ENCODE measurements at places on chromosomes 11 and 22. TPM values are rescaled to one million over a fixed set of nuclear protein-coding genes. Genes with fewer than 3 reads are reported as not detected.

The CDPF1 gene
- total RNA-seq: 10.7 TPM

The ADSL gene
- total RNA-seq: 174 TPM

The HEPN1 gene
- not detected for total RNA-seq

The HBD gene
- not detected for total RNA-seq

The OR51E2 gene
- total RNA-seq: not detected

The PRG3 gene
- total RNA-seq: not detected

- H3K4me1 ChIP-seq: peaks cover 11% of the 10 kb centered on the region
- H3K27me3 ChIP-seq: peaks cover 52% of the 10 kb centered on the region
- peak; percentile 38 for DNase-seq
- H3K36me3 ChIP-seq: no peaks in the 10 kb centered on the region
- no peak within 1 kb of the TSS for H3K27ac ChIP-seq
These were observed at the start of gene CCND1 for GRCh38 chr11:69640995-69641581. Gene CCND1, plus strand, starts transcription at chr11:69641156. Its CDS starts 158 bp downstream, at chr11:69641314.

GRCh38 chr11:24163146-24163545, 333.7 kb upstream of the LUZP2 start:
- no peak for DNase-seq
- no peaks in the 10 kb centered on the region for H3K36me3 ChIP-seq
- no peaks in the 10 kb centered on the region for H3K27me3 ChIP-seq
- H3K4me3 ChIP-seq: no peak overlapping the region

GRCh38 chr11:78801161-78801884, 226.7 kb upstream of the NARS2 start:
- peaks cover 5% of the 10 kb centered on the region for H3K27me3 ChIP-seq
- H3K4me1 ChIP-seq: no peaks in the 10 kb centered on the region
- no peaks in the 10 kb centered on the region for H3K36me3 ChIP-seq
- no peak overlapping the region for H3K27ac ChIP-seq
- DNase-seq: no peak
- no peak overlapping the region for H3K4me3 ChIP-seq

GRCh38 chr11:126029805-126030204, 32.9 kb downstream of the CDON start:
- H3K27me3 ChIP-seq: peaks cover 15% of the 10 kb centered on the region
- H3K36me3 ChIP-seq: peaks cover 2% of the 10 kb centered on the region
- H3K4me3 ChIP-seq: no peak overlapping the region
- no peaks in the 10 kb centered on the region for H3K4me1 ChIP-seq

GRCh38 chr22:42794551-42795510, 62.2 kb downstream of the ARFGAP3 start:
- no peak overlapping the region for H3K4me3 ChIP-seq
- H3K4me1 ChIP-seq: no peaks in the 10 kb centered on the region
- H3K36me3 ChIP-seq: peaks cover 4% of the 10 kb centered on the region
- H3K27me3 ChIP-seq: no peaks in the 10 kb centered on the region

GRCh38 chr11:95289378-95290101, 58.5 kb upstream of the SESN3 start:
- H3K27ac ChIP-seq: no peak overlapping the region
- no peaks in the 10 kb centered on the region for H3K27me3 ChIP-seq
- H3K4me1 ChIP-seq: peaks cover under 1% of the 10 kb centered on the region

GRCh38 chr22:38782402-38783094, 11.4 kb downstream of the DNAL4 start:
- no peaks in the 10 kb centered on the region for H3K4me1 ChIP-seq
- no peak overlapping the region for H3K27ac ChIP-seq
- H3K4me3 ChIP-seq: no peak overlapping the region
- DNase-seq: no peak
- H3K36me3 ChIP-seq: no peaks in the 10 kb centered on the region

- peaks cover 55% of the 10 kb centered on the region for H3K4me1 ChIP-seq
- no peak overlapping the region for H3K27ac ChIP-seq
These were observed 57.0 kb downstream of the ETS1 start for GRCh38 chr11:128530118-128531074.

GRCh38 chr11:47967577-47968525, 12.5 kb upstream of the PTPRJ start:
- DNase-seq: no peak
- no peaks in the 10 kb centered on the region for H3K4me1 ChIP-seq
- H3K27me3 ChIP-seq: no peaks in the 10 kb centered on the region
- H3K4me3 ChIP-seq: no peak overlapping the region
- no peaks in the 10 kb centered on the region for H3K36me3 ChIP-seq
- peak overlapping the region; percentile 48 for H3K27ac ChIP-seq

DNA sequence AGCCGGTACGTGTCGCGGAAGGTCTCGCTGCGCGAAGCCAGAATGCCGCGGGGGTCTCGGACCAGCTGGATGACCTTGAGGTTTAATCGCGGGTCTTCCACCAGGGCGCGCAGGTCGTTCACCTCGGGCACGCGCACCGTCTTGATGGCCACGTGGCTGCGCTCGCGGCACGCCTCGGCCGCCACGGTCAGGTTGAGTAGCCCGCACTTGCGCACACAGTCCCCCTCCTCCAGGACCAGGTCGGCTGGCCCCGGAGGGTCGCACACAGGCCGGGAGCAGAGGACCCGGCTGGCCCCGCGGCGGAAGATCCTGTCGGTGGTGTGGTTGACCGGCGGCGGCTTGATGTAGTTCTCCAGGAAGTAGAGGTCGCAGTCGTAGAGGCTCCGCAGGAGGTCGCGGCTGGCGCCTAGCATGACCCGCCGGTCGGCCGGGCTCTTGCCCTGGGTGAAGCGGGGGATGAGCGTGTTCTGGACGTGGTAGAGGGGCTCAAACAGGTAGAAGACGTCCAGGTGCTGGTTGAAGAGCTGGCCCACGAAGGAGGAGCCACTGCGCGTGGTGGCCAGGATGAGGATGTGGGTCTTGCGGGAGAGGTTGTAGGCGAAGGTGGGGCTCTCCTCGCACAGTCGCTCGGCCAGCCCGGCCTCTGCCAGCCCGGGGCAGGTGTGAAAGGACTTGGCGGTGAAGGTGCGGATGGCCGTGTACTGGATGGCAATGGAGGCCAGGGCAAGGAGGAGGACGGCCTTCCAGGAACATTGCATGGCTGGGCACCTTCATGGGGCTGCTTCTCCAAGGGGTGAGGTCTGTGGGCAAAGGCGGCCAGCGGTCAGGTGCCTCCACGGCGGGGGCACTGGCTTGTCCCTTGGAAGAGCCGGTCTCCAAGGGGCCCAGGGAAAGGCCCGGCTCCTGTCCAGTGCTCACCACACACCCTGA, 15.0 kb downstream of the CHST1 start:
- H3K4me3 ChIP-seq: no peak overlapping the region
- DNase-seq: no peak
- H3K36me3 ChIP-seq: no peaks in the 10 kb centered on the region
- peaks cover 41% of the 10 kb centered on the region for H3K27me3 ChIP-seq

GRCh38 chr11:128262463-128263345, 324.7 kb downstream of the ETS1 start:
- H3K4me3 ChIP-seq: no peak overlapping the region
- H3K4me1 ChIP-seq: peaks cover 3% of the 10 kb centered on the region
- no peaks in the 10 kb centered on the region for H3K36me3 ChIP-seq

DNA sequence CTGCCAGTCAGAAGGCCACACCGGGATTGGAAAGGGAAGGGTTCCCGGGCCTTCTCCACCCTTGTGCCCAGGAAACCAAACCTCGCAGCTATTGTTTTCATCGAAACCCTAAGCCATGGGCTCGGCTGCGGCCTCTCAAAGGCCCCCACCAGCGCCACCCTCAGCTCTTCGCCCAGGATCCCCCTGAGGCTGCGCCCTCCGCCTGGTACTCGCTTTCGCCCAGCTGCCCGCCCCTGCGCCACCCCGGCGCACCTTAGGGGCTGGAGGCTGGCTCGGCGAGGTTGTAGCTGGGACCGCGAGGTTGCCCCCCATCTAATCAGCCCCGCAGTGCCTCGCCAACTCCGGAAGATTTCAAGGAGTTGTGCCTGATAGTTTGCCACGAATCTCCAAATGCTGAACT, 49.0 kb downstream of the FZD4 start:
- no peaks in the 10 kb centered on the region for H3K36me3 ChIP-seq
- H3K4me1 ChIP-seq: no peaks in the 10 kb centered on the region
- DNase-seq: no peak
- H3K27me3 ChIP-seq: peaks cover under 1% of the 10 kb centered on the region
- H3K4me3 ChIP-seq: no peak overlapping the region

DNA sequence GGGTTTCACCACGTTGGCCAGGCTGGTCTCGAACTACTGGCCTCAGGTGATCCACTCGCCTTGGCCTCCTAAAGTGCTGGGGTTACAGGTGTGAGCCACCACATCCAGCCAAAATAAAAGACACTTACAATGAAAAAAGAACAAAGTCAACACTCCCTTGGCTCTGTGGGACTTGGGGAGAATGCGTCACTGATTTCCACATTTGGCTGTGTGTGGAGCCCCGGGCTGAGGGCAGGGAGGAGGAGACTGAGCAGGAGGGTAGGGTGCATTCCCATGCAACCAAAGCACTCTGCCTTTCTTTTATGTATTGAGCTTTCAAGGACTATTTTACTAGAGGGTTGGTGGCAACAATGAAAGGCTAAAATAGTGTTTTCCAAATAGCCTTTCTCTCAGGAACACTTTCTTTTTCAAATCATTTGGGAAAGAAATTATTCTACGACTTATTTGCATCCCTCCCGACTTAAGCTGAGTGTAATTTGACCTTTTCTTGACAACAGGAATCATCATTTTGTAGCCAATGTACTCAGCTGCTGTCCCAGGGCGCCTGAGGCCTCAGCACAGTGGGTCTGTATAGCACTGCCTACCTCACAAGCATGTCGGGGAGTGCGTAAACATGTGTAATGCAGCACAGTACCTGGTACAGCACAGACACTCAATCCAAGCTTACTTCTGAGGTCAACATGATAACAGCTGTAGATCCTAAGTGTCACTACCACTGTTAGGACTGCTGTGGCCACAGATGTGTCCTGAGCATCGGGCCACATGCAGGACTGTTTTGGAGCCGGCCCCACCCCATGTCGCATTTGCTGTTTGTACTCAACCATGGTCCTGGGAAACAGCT, 10.1 kb upstream of the SERPIND1 start:
- DNase-seq: no peak
- H3K27me3 ChIP-seq: no peaks in the 10 kb centered on the region
- no peak overlapping the region for H3K27ac ChIP-seq
- no peak overlapping the region for H3K4me3 ChIP-seq

DNA sequence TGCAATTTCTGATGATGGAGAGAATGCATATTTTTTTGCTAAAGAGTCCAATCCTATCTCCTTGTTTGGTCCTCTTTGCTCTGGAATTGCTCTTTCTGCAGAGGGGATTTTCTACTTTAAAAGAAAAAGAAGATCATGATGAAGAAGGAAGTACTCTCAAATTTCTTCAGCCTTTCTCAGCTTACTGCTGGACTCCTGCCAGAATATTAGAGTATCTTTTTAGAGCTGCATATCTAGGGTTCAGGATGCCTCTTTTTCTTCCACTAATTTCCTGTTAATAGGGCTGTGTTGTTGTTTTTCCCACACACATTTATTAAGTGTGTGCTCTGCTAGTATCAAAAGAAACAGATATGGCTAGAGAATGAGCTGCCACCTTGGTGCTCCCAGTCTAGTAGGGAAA, 18.2 kb downstream of the UBASH3B start:
- peaks cover 28% of the 10 kb centered on the region for H3K36me3 ChIP-seq
- H3K27ac ChIP-seq: no peak overlapping the region
- H3K4me3 ChIP-seq: no peak overlapping the region
- DNase-seq: no peak

DNA sequence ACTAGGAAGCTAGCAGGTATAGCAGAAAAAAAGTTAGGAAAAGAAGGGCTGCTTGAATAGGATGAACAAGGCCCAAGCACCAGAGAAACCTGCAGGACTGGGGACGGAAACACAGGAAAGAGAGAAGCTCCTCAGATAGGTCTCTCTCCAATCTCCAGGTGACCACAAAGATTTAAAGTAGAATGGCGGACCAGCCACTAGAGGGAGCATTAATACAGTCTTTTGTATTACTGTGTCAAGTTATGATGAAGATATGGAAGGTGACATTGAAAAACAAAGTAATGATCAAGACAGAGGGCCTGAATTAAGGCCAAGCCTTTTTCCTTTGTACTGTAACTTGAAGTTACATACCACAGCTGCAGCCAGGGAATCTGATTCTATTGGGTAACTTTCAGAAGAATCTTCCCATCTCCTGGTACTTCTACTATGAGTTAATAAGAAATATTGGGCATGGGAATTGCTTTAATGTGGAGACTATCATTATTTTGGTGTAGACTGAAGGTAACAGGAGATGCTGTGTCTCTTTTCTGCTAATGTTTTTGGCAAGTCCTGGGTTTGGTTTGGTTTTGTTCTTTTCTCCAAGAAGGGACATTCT, 33.8 kb downstream of the OR2AG2 start:
- H3K27me3 ChIP-seq: no peaks in the 10 kb centered on the region
- peak; percentile 44 for DNase-seq
- H3K36me3 ChIP-seq: peaks cover 61% of the 10 kb centered on the region
- peaks cover 85% of the 10 kb centered on the region for H3K4me1 ChIP-seq

DNA sequence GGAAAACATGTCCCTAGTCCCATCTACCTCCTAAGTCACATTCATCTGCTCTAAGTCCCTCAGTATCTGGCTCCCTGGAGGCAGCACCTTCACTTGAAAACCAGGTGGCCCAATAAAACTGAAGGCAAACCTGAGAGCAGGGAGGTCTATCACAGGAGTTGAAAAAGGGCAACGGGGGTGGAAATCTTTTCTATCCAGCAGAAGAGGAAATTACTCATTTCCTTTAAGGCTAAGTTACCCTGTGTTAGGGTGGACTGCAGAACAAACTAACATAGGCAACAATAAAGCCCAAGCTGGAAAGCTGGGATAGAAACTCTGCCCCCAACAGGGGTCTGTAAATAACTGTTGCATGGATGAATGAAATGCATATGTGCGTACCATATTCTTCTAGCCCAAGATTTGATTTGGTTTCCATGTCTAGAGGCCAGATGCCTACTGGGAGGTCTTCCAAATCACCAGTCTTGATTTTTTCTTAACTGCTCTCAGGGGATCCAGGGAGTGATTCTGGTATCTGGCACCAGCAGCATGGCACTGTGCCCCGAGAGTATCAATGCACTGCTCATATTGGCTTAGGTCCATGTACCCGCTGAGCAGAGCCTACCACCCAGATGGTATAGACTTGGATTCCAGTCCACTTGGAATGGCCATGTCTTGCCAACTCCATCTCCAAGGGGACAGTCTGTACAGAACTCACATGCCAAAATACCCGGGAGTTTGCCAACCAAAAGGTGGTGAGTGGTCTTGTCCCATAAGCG, 350.0 kb upstream of the NCAM1 start:
- no peaks in the 10 kb centered on the region for H3K4me1 ChIP-seq
- H3K4me3 ChIP-seq: no peak overlapping the region
- H3K36me3 ChIP-seq: no peaks in the 10 kb centered on the region
- no peak for DNase-seq
- H3K27me3 ChIP-seq: peaks cover 4% of the 10 kb centered on the region

Data from activated naive CD8-positive, alpha-beta T cell treated with anti-CD3 and anti-CD28 coated beads for 36 hours (primary cell).